ENCODE measurements at places on chromosomes 3 and 15.

GRCh38 chr3:27677565-27677964 lies 44.6 kb downstream of the EOMES start:
- no peak for DNase-seq

DNA sequence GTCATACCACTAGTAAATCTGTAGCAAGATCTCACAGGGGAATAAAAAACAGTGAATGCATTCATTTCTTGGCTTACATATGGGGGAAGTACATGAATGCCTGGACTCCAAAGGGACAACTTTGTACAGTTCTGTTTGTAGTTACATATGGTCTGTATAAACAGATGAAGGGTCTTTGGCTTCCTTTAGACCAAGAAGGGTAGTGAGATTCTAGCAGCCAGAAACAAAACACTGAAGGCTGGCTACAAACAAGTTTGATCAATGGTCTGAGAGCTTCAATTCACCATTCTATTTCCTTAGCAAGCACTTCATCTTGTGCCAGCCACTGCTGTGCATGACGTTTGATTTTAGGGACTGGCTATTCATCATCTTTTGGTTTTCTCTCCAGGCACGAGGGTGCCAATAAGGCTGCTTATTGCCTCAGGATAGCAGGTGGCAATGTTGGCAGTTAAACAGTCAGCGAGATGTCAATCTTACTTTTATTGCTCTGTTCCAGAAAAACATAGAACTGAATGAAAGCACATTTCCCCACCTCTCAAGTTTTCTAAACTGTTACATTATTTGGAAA lies 313.7 kb upstream of the COL8A1 start:
- no peak for DNase-seq

- no peak for DNase-seq
These were observed 15.5 kb downstream of the STIMATE start for GRCh38 chr3:52881871-52882270.

DNA sequence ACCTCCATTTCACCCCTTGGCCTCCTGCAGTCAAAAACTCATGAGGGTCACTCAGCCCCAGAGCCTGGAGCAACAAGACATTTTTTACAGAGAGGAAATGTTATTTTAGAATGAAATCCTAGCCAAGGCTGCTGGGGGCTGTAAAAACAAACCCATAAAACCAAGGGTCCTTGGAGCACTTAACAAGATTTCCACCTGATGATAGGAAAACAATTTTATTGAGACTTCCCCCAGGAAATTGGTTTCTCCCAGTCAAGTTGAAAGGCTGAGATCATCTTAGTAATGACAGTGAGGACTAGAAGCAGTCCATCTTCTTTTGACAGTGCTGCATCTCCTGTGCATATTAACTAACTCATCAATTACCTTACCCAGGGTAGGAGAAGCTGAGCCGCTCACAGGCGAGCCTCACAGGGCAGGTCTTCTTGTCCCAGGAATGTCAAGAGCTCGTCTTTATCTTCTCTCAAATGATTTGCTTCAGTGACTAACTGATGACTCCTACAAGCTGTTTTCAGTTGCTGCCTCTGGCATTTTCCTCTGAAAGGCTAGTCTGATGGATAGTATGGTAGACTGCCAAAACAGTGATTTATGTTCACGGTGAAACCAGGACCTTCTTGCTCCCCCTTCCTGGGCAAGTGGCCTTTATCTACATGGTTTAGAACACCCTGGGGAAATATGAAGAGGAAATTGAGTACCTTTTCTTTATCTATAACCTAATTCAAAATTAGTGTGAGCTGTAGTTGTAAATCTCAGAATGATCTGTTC lies 34.6 kb upstream of the AEN start:
- no peak for DNase-seq

DNA sequence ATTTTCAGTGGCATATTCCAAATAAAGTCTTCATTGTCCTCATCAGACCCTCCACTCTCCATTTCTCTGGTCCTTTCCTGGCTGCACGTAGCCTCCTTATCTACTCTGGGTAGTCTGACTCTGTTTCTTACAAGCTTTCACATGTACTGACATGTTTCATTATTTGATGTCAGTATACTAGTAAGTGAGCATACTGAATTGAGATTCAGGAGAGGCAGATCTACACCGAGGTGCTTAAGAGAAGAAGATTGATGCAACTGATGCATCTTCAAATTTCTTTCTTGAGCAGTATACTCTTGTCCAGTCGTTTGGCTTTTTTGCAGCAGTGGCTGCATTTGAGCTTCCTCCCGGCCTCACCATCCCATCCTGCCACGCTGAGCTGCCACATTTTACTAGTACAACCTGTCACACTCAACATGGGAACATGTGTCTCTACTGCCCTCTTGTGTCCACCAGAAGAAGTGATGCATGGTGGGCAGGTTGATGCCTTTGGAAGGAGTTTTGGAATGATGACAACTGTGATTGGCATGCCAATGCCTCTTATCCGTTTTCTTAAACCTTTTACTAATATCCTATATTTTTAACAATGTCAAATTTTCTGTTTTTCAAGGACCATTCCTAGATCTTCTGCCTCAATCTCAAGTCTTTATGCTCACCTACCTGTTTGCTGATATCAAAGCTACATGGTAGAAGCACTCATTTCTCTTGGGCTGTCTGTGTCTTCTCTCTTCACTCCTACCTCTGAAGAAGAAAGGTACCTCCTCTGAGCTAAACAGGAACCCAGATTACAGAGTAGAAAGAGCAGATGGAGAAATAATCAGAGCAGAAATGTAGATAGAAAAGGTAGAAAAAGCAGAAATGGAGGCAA lies 38.7 kb downstream of the GUCA1C start:
- no peak for DNase-seq

Data from GOT3 (cell line).